ENCODE measurements at places on chromosomes 1 and 21. TPM values are rescaled to one million over a fixed set of nuclear protein-coding genes. Genes with fewer than 3 reads are reported as not detected.
A peak's percentile ranks its signal among the peaks of the same experiment; 100 is the strongest.

GRCh38 chr1:205248793-205249601 lies 21.3 kb downstream of the TMCC2 start:
- DNase-seq: peak; percentile 69
- no peaks in the 10 kb centered on the region for H3K36me3 ChIP-seq
- peaks cover 21% of the 10 kb centered on the region for H3K4me1 ChIP-seq
- no peak overlapping the region for H3K27ac ChIP-seq

DNA sequence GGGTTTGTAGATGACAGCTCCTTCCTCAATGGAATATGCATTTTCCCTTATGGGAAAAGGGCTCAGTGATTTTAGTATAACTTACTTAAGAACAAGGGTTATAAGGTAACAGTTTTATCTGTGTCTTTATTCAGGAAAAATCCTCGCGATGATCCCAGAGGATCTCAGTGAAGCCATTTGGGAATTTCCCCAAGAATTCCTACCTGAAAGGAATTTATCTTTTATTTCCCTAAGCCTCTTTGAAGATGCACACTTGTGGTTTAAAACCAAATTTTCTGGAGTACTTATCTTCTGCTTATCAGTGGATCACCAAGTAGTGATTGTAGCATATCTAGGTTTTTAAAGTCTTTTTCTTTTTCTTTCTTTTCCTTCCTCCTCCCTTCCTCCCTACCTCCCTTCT lies 58.8 kb downstream of the AK4 start:
- H3K27me3 ChIP-seq: no peaks in the 10 kb centered on the region
- no peaks in the 10 kb centered on the region for H3K36me3 ChIP-seq
- DNase-seq: no peak

- H3K27me3 ChIP-seq: no peaks in the 10 kb centered on the region
- H3K27ac ChIP-seq: peak overlapping the region; percentile 57
- no peaks in the 10 kb centered on the region for H3K36me3 ChIP-seq
- H3K4me1 ChIP-seq: peaks cover 12% of the 10 kb centered on the region
Observed at GRCh38 chr1:84698151-84699110, 8.2 kb upstream of the SSX2IP start.

GRCh38 chr21:41926117-41926806 lies 27.6 kb downstream of the C2CD2 start:
- peaks cover 8% of the 10 kb centered on the region for H3K4me1 ChIP-seq
- no peak overlapping the region for H3K27ac ChIP-seq
- no peak overlapping the region for H3K4me3 ChIP-seq
- no peaks in the 10 kb centered on the region for H3K27me3 ChIP-seq
- DNase-seq: no peak

DNA sequence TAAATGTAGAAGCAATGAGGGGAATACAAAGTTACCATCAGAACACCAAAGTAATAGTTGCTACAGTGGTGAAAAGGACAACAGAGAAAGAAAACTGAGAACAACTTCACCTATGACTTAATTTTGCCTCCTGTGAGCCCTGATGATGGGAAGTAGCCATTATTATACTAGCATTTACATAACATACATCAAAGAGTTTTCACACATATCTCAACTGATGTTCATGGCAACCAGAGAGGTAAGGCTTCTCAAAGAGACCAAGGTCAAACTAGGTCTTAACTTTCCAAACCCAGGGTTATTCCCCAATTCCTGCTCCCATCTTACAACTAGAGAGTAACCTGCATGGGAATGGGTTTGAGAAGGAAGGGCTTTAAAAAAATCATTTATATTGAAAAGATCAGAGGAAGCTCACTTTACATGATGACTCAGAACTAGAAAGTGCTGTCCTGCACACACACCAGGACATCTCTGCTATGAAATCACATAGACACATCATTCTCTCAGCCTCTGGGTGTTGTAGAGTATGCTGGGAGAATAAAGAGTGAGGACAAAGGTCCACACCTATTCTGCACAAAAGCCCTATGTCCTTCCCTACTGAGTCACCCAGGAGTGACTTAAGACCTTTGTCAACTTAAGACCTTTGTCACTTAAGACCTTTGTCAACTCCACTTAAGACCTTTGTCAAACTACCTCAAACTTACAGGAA lies 179.7 kb downstream of the TNFSF18 start:
- H3K27me3 ChIP-seq: no peaks in the 10 kb centered on the region
- H3K36me3 ChIP-seq: no peaks in the 10 kb centered on the region
- DNase-seq: no peak

DNA sequence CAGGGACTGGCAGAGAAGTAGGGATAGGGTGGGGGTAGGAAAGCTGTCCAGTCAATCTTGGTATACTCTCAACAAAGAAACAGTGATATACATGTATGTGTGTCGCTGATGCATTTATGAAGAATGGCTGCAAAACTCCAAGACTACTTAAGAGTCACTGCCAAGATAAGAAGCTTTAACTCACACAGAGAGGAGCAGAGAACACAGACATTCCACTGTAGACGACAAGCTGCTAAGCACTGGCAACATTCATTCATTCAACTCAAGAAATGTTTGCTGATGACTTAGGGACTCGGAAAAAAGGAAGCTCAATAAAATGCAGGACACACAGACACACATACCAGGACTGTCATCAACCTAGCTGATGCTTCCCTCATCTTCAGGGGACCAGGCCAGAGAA lies 5.5 kb downstream of the CTNNBIP1 start:
- H3K27me3 ChIP-seq: no peaks in the 10 kb centered on the region
- no peaks in the 10 kb centered on the region for H3K36me3 ChIP-seq
- H3K27ac ChIP-seq: no peak overlapping the region
- H3K4me3 ChIP-seq: no peak overlapping the region
- DNase-seq: no peak

CCDC181 gene
- not detected for total RNA-seq

- no peak overlapping the region for H3K4me3 ChIP-seq
- DNase-seq: peak; percentile 83
- peaks cover 44% of the 10 kb centered on the region for H3K36me3 ChIP-seq
- no peak overlapping the region for H3K27ac ChIP-seq
- H3K4me1 ChIP-seq: no peaks in the 10 kb centered on the region
Observed at GRCh38 chr1:151024540-151025146, 11.7 kb upstream of the BNIPL start.

GRCh38 chr1:58011978-58012377 lies 534.5 kb downstream of the OMA1 start:
- no peaks in the 10 kb centered on the region for H3K4me1 ChIP-seq
- H3K36me3 ChIP-seq: no peaks in the 10 kb centered on the region
- H3K4me3 ChIP-seq: no peak overlapping the region
- H3K27me3 ChIP-seq: no peaks in the 10 kb centered on the region
- no peak for DNase-seq

GREM2 gene
- total RNA-seq: not detected

DNA sequence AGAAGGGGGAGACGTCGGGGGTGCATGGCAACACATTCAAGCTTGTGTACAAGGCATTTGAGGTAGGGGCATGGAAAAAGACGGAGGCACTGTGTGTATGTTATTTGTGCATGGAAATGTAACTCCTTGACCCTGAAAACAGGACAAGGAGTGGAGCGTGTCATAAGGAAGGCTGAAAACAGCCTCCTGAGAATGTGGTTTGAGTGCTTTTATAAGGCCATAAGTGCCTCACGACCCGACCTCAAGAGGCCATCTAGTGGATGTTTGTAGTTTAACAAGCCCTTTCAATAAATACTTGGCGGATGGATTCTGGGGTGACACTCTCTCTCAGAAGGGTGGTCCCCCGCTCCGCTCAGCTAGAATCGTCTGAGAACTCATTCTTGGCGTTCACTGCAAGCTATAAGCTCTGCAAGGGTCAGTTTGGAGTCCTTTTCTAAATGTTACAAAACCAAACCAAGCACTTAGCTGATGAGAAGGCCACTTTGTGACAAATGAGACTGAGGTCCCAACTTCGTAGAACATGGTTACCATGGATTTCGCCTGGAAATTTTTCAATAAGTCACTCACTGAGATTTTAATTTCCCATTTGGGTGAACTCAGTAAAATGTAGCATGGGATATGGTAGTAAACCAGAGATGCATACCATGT lies 38.8 kb upstream of the CLCA4 start:
- no peaks in the 10 kb centered on the region for H3K36me3 ChIP-seq
- H3K27ac ChIP-seq: no peak overlapping the region
- H3K27me3 ChIP-seq: peaks cover 19% of the 10 kb centered on the region
- no peak overlapping the region for H3K4me3 ChIP-seq

ARHGEF2 gene
- 147 TPM for total RNA-seq

GRCh38 chr21:44078411-44078981 lies 28.7 kb upstream of the PWP2 start:
- H3K27me3 ChIP-seq: no peaks in the 10 kb centered on the region
- DNase-seq: no peak
- H3K27ac ChIP-seq: no peak overlapping the region
- H3K4me3 ChIP-seq: no peak overlapping the region

- H3K4me1 ChIP-seq: no peaks in the 10 kb centered on the region
- H3K27ac ChIP-seq: no peak overlapping the region
- no peak for DNase-seq
- H3K4me3 ChIP-seq: no peak overlapping the region
- peaks cover 23% of the 10 kb centered on the region for H3K27me3 ChIP-seq
Observed at GRCh38 chr1:31593136-31593665, 16.9 kb downstream of the TINAGL1 start.

VPS72 gene
- 81.6 TPM for total RNA-seq

PLA2G5 gene
- not detected for total RNA-seq

DNA sequence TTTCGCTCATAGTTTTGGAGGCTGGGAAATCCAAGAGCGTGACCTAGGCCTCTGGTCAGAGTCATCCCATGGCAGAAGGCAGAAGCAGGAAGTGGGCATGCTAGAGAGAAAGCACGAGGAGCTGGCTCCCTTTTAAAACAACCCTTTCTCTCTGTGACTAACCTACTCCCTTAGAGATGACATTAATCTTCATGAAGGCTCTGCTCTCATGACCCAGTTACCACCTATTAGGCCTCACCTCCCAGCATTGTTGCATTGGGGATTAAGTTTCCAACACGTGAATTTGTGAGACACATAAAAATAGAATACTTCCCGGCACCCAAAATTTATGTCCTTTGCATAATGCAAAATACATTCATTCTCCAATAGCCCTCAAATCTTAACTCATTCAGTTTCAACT lies 223.1 kb upstream of the ST6GALNAC5 start:
- H3K27me3 ChIP-seq: no peaks in the 10 kb centered on the region
- H3K27ac ChIP-seq: no peak overlapping the region
- no peak for DNase-seq
- no peaks in the 10 kb centered on the region for H3K4me1 ChIP-seq
- no peaks in the 10 kb centered on the region for H3K36me3 ChIP-seq
- no peak overlapping the region for H3K4me3 ChIP-seq

All from K562 (cell line).